Left lobe of liver (tissue), 2 donors: ENCODE measurements at places on chromosomes 2 and 18.

DNA sequence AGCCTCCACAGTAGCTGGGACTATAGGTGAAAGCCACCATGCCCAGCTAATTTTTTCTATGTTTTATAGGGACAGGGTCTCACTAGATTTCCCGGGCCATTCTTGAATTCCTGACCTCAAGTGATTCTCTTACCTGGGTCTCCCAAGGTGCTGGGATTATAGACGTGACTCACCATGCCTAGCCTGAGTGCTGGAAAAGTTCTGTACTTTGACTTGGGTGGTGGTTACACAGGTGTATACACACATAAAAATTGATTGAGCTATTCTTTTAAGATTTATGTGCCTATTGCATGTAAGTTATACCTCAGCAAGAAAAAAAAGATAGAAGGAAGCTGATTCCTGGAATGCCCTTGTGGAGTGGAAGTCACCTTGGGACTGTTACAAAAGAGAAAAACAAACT is 34.8 kb upstream of the KCNF1 start:
- DNase-seq: no peak

GRCh38 chr2:73925033-73925704 is 1.5 kb upstream of the DGUOK start:
- DNase-seq: no peak

- DNase-seq: no peak
These were observed 209.8 kb upstream of the SH3BP4 start for GRCh38 chr2:234741976-234742375.

DNA sequence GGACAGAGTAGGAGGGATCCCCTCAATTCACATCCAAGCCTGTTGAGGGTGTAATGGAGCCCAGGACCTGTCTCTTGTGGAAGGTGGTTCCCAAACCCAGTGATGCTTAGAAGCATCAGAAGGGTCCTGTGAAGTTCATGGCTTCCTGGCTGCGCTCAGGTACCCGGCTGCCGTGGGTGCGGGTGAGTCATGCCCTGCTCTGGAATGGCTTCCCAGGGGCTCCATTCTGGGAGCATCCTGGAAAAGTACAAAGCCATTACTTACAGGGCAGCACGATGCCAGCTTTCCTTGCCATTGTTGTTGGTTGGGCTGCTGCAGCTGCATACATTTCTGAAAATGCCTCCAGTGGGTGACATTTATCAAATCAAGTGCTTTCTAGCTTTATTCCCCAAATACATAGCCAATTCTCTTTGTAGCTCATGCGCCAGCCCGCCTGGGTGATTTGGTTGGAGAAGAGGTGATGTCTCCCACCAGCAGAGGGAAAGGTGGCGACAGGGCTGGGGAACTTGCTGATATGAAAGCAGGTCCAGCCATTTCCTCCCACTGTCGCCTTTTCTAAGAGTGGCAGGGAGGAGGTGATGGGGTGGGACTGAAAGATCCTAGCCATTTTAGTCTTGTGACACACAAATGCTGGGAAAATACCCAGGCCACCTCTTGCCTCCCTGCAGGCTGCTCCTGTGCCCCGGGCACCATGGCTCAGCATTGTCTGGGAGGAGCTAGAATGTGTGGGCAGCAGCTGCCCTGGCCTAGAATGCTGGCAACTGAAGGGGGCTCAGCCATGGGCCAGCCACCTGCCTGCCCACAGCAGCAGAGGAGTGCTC is 65.9 kb upstream of the HPCAL1 start:
- DNase-seq: no peak

DNA sequence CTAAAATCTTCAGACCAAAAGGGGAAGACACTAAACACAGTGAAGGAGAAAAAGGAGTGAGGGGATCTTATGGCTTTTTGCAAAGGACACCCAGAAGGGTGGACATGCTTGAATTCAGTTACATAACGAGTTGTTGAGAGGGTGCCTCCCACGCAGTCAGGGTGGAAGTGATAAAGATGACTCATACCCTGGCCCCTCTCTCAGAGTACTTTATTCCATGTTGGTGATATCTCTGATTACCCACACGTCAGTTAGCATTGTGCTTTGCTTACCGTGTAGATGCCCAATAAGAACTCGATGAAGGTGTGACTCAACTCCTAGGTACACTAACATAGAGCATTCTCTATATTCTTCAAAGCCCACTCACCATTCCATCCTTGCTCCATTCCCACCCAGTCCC is 44.4 kb downstream of the EN1 start:
- DNase-seq: no peak

- no peak for DNase-seq
These were observed 71.1 kb downstream of the DOCK10 start for GRCh38 chr2:224971214-224971613.
